ENCODE measurements at places on chromosomes 11 and 22.
A peak's percentile ranks its signal among the peaks of the same experiment; 100 is the strongest.

DNA sequence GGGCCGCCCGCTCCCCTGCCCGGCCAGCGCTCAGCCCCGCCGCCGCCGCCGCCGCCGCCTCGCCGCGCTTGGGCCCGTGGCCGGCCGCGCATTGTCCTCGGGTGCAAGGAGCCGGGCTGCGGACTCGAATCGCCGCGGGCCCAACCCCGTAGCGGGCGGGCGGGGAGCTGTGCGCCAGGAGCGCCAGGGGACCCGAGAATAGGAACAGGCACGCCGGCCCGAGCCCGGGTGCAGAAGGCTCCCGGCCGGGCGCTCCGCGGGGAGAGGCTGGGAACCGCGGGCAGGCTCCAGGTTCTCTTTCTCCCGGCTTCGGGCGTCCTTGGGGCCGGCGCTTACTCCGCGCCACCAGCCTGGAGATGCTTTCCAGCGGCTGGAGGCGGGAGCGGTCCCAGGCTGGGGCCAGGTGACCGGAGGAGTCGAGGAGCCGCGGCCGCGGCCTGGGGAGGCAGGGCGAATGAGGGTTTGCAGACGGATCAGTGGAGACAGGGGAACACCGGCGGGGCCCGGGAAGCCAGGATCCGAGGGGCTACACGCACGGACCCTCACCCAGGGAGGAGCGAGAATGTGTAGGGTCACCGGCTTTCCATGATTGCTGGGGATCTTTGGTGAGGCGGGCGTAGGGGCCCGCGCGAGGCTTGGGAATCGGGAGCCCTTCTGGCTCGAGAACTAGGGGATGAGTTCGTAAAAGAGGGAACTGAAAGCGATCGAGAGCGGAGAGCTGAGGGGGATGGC lies 726 bp downstream of the PKNOX2 start:
- no peak for DNase-seq

DNA sequence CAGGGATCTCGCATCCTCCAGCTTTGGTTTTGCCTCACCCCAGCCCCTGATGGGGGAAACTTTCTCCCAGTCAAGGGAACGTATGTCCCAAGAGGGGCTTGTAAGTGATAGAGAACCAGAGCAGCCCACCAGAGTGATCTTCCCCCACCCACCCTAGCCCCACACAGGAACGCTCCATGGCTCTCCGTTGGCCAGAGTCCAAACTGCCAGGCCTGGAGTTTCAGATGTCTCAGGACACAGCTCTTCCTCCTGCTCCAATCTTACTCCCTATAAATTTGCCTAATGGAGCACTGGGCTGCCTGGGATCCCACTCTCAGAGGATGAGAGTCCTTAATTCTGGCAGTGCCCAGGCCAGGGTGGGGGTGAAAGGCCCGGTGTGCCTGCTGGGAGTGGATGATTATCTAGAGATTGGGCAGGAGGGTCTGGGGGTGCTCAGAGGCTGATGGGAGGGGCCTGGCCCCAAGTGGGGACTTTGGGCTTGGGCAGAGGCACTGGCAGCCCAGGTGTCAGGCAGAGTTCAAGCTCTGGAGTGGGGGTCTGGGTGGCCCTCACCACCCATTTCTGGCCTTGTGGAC lies 79.9 kb downstream of the WNT7B start:
- DNase-seq: no peak

DNA sequence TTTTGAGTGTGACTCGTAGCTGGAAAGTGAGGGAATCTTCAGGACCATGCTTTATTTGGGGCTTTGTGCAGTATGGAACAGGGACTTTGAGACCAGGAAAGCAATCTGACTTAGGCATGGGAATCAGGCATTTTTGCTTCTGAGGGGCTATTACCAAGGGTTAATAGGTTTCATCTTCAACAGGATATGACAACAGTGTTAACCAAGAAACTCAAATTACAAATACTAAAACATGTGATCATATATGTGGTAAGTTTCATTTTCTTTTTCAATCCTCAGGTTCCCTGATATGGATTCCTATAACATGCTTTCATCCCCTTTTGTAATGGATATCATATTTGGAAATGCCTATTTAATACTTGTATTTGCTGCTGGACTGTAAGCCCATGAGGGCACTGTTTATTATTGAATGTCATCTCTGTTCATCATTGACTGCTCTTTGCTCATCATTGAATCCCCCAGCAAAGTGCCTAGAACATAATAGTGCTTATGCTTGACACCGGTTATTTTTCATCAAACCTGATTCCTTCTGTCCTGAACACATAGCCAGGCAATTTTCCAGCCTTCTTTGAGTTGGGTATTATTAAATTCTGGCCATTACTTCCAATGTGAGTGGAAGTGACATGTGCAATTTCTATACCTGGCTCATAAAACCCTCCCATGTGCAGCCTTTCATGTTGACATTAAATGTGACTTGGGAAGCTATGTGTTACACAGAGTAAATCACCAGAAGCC lies 11.0 kb downstream of the OR51E1 start:
- DNase-seq: no peak

DNA sequence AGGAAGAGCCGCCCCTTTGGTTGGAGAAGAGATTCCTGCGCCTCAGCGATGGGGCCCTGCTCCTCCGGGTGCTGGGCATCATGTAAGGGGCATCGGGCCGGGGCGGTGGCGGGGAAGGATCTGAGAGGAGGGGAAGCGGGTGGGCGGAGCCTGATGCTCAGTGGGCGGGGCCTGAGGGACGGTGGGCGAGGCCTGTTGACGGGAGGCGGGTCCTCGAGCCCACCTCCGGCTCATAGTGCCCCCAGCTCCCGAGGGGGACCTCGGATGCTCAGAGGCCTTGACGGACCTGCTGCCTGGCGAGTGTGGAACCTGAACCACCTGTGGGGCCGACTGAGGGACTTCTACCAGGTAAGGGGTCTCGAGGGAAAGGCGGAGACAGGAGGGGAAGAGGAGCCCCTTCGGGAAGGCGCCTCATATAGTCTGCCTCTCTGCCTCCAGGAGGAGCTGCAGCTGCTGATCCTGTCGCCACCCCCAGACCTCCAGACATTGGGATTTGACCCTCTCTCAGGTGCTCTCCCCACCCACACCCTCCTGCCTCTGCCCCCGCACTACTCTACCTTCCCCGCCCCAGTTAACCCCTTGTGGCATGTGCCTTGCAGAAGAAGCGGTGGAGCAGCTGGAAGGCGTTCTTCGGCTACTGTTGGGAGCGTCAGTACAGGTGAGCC lies 799 bp downstream of the CCDC88B start:
- DNase-seq: no peak

GRCh38 chr11:47467357-47467756 lies 18.4 kb upstream of the RAPSN start:
- peak; percentile 20 for DNase-seq

- DNase-seq: no peak
These were observed 2.1 kb downstream of the VSIG2 start for GRCh38 chr11:124749912-124750311.
